ENCODE measurements at places on chromosomes 6 and 20. TPM values are rescaled to one million over a fixed set of nuclear protein-coding genes. Genes with fewer than 3 reads are reported as not detected.
A peak's percentile ranks its signal among the peaks of the same experiment; 100 is the strongest.

DNA sequence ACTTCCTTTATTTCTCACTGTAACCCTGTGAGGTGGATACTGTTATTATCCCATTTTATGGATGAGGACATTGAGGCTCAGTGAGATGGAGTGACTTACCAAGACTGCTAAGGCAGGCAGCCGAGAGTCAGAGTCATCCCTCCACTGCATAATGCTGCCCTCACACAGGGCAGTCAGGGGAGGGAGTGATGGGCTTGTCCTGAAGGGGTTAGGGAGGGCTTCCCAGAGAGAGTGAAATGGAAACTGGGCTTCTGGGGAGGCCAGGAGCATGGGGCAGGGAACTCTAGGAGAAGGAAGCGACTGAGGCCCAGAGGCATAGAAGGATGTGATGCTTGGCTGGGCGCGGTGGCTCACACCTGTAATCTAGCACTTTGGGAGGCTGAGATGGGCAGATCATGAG, 31.1 kb downstream of the TM9SF4 start:
- no peak for DNase-seq

Gene WASF1
- total RNA-seq = 63.7 TPM

Gene EDN1
- 10.9 TPM for total RNA-seq

DNA sequence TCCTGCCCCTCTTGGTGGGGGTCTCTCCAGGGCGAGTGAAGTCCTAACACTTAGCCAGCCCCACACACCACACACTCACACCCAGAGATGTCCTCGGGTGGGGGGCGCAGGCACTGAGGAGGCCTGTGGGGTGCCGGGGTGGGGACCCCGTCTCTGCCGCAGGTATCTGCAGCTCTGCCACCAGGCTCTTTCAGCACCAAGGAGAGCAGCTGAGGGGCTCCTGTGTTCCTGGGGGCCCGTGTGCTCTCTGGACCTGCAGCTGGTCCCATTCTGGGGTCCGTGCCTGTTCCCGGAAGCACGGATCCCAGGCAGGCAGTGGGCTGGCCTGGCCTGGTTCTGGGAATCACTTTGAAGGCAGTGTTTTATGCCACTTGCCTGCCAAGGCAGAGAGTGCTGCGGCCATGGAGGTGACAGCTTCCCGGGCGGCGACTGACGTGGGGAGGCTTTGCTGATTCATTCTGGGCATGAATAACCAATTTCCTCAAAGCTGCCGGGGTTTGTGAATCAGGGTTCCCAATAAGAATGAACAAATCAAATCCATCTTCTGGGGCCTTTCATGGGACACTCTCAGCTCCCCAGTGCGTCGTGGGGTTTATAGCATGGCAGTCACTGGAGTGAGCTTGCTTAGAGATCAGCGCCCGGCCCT, 54.4 kb upstream of the SLCO4A1 start:
- no peak for DNase-seq

GRCh38 chr6:54099225-54099624, 12.0 kb upstream of the MLIP start:
- no peak for DNase-seq

- peak; percentile 15 for DNase-seq
Observed at GRCh38 chr20:31806564-31807355, 12.4 kb upstream of the MYLK2 start.

- no peak for DNase-seq
Observed at GRCh38 chr6:123430970-123431369, 205.8 kb downstream of the TRDN start.

DNA sequence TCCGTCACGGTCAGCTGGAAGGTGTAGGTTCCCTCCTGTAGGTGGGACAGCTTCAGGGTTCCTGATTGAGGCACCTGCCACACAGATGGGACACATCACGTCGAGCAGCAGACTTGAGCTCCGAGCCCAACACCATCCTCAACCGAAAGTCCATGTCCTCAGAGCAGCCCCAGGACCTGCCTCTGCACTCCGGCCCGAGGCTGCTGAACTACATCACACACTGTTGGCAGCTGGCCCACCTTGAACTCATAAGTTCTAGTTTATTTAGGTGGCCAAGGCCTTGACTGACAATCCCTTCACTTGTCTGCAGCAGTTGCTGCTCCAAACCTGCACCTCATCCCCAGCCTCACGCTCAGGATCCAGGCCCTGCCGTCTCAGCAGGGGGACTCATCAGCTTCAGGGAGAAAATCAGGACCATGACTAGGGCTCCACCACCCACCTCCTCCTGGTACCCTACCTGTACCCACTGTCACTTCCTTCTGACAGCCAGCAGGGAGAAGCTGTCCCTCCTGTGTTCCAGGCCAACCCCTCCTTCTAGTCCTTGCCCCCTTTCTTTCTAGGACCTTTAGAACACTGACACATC, 21.0 kb downstream of the LRP11 start:
- DNase-seq = no peak

DNA sequence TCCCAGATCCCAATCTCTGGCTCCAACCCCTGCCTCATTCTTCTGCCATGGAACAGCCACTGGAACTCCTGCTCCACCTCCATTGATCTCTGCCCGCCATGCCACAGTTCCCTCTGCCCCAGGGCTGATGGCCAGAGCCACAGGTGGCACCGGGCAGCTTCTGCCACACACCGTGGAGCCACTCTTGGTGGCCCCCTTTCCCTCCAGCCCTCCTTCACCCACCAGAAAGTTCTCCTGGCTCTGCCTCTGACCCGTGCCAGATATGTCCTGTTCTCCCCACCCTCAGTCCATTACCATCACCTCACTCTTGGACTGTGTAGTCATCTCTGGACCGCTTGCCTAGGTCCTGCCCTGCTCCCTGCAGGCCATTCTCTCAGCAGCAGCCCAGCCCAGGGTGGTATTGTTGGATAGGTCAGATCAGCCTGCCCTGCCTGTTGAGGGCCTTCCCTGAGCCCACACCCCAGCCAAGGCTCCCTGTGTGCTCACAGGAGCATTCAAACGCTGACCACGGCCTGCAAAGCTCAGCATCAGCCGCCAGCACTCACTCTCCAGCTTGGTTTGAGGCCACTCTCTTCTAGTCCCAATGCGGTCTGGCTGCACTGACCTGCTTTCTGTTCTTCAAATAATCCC, 16.8 kb upstream of the SYNDIG1 start:
- no peak for DNase-seq

DNA sequence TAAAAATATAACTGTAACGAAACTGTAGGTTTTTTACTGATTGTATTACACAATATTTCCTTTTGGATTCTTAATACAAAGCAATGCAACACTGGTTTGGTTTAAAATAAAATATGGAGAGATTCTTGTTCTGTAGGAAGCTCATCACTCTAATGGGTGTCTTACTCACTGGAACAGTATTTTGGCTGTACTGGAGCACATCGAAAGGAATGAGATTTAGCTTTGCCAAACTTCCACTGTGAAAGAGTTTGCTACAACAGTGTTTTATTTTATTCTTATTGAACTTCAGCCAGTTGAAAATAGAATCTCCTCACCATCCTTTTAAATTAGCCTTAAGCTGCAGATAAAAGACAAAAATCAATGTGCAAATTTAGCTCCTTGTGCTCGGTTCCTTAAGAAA, 230.7 kb upstream of the QKI start:
- DNase-seq = no peak

DNA sequence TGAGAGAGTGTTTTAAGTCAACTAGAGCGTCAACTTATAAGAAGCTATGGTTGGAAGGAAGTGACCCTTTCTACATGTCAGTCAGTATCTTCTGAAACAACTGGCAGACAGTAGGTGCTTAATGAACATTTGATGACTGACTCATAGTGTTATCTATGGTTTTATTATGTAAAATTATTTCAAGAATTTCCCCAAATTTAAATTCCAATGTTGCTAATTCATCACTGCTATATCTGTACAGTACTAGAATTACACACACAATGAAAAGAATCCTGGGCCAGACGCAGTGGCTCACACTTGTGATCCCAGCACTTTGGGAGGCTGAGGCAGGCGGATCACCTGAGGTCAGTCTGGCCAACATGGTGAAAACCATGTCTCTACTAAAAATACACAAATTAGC, 721.4 kb upstream of the FLRT3 start:
- no peak for DNase-seq

Gene ANGPT4
- total RNA-seq = 0.30 TPM

- no peak for DNase-seq
Observed at GRCh38 chr20:3785240-3786125, 1.1 kb downstream of the CENPB start.

- DNase-seq = no peak
Observed at GRCh38 chr6:2360126-2360525, 114.7 kb upstream of the GMDS start.

Gene KCNB1
- total RNA-seq = 8.0 TPM

DNA sequence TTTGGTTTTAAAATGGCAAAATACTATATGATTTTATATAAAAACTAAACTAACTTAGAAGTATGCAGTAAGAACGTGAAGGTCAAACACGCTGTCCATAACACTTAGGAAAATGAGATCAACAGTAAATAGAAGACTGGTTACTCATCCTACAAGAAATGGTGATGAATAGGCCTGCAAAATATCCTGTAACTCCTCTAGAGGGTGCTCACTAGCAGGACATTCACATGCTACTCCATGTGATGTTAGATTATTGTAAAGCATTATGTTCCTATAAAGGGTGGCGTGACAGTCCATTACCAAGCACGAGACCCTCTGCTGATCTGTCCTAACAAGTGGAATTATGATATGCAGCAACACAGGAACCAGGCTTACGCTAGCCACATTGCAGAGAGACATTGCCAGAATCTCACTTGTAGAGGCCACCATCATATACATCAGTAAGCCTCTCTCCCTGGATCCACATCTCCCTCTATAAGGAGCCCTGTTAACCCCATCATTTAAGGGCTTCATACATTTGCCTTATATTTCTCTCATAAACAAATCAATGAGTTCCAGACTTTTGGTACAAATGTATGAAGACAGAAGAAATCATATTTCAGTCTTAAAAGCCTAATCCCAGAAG, 18.0 kb upstream of the DEFB129 start:
- peak; percentile 59 for DNase-seq

- no peak for DNase-seq
Observed at GRCh38 chr6:125474061-125474460, 172.3 kb upstream of the HDDC2 start.

Gene TBXT
- not detected for total RNA-seq

DNA sequence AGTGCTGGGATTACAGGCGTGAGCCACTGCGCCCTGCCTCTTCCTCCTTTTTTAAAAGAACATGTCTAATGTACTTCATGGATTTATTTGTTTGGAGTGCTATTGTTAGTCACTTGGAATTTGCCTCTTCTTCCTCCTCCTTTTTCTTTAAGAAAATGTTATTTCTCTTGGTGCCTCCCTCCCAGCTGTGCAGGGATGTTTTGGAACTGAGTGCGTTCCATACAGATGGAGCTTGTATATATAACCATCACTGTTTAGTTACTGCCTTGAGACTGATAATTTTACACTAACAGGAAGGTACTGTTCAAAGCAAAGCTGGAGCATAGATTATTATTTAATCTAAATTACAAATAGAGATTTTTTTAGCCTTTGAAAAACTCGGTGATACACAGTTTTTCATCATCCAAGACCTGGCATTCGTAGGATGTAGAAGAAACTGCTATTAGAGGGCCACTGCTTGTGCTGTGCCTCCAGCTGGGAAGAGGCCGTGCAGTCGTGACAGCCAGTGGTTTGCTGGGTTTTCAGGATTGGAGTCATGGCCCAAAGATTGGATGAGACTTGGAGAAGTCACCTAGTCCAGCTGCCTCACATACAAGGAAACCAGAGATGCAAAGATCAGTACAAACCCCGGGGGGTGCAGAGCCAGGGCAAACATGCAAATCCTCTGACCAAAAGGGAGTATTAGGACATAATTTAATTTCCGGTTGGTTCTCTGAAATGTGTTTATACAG, 123.1 kb downstream of the PLEKHG1 start:
- no peak for DNase-seq

- DNase-seq = no peak
Observed at GRCh38 chr6:83889621-83890020, 30.1 kb downstream of the CYB5R4 start.

DNA sequence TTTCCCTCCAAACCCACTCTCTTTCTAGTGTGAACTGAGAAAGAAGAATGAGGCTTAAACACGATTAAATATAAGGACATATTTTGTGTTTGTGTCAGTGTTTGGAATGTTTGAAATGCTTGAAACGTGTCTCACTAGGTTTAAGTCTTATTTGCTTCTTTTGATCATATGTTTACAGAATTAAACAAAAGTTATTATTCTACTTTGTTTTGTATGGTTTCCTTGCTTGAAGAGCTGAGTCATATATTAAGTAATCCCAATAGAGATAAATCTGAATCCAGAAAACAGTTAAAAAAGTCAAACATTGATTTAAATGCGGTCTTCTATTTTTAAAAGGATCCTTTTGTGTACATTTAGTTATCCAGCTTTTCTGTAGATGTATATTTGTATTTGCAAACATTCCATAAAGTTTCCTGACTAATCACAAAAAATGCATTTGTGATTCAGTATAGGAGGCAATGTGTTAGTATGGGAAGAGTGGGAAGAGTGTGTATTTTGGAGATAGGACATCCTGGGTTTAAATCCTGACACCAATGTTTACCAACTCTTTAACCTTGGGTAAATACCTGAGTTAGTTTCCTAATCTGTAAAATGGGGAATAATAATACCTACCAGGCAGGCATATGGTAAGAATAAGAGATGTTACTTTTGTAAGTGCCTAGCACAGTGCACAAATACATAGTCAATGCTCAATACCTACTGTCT, 72.9 kb downstream of the TSBP1 start:
- no peak for DNase-seq

DNA sequence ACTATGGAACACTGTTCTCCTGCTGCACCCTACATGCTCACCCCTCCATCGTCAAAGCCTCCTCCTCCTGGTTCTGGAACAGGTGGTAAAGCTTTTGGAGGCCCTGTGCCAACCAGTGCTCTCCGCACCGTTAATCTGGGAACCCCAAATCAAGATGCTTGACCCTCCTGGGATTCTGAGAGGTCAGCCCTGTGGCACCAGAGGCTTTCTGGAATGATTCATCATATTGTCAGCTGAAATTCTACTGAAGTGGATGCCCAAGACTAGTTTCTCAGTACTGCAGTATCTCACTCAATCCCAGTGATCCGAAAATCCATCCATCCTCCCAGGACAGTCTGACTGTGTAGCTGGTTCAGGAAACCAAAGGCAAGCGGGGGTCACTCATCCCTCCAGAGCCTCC, 92.7 kb downstream of the TRERF1 start:
- DNase-seq = no peak

Data from spinal cord (tissue), 10 donors.